ENCODE measurements at places on chromosomes 3 and 15. TPM values are rescaled to one million over a fixed set of nuclear protein-coding genes. Genes with fewer than 3 reads are reported as not detected.

The HRG gene
- not detected for total RNA-seq

The CISH gene
- 2.1 TPM for total RNA-seq

The TNNC1 gene
- not detected for total RNA-seq

The MGLL gene
- total RNA-seq = 49.4 TPM

The CDHR4 gene
- not detected for total RNA-seq

The C3orf22 gene
- not detected for total RNA-seq

The PAQR9 gene
- total RNA-seq = not detected

The TMEM158 gene
- total RNA-seq = 40.4 TPM

The TEX55 gene
- total RNA-seq = not detected

Data from bronchus fibroblast of lung (primary cell).